CD4-positive, alpha-beta memory T cell (primary cell): ENCODE measurements at places on chromosomes 4 and X.

DNA sequence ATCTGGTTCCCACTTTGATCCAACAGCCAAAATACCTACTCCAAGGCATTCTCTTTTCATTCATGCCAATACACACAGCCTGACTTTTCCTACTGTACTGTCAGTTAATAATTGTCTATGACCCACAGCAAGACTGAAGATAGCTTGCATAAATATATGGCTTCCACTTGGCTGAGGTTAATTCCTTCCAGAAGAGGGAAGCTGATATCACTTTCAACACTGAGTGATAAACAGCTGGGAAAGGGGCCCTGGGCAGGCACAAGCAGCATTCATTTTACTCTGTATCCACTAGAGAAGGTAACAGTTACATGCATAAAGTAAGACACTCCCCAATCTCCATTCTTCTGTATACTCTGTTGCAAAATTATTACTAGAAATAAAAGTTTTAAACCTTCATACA, 200.2 kb upstream of the UGT8 start:
- no peak for DNase-seq

DNA sequence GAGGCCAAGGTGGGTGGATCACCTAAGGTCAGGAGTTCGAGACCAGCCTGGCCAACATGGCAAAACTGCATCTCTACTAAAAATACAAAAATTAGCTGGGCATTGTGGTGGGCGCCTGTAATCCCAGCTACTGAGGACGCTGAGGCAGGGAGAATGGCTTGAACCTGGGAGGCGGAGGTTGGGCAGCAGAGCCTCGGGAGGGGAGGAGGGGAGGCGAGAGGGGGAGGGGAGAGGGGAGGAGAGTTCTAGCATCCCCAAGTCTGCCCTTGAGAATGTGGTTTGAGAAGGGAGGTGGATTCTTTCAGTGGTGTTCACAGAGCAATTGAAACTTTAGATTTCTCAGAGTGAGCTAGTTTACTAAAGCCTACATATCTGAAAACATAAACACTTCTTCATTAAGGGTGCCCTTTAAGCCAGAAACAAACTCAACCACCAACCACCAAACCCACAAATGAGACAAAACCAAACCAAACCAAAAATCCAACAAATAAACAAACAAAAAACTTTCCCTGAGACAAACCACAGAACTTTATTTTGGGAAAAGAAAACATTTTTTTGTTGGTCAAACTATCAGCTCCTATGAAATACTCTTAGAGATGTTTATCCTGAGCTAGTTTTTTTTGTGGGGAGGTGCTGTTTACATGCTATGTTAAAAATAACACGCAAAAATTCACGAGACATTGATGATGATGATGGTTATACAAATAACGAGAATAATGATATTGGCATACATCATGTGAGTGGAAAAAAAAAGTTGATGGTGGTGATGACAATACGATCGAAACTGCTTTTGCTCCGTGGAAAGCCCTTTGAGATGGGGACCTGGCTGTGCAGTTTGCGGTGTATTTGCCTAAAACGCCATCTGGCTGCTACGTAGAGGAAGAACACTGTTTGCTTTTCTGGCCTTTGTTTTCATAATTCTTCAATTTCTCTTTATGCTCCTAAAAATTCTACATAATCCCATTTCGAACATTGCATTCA, 98.2 kb upstream of the PRKX start:
- peak; percentile 66 for DNase-seq

- no peak for DNase-seq
Measured at GRCh38 chr4:89000844-89001360, 56.1 kb downstream of the FAM13A start.

GRCh38 chr4:175705407-175705806, 106.7 kb downstream of the GPM6A start:
- no peak for DNase-seq

DNA sequence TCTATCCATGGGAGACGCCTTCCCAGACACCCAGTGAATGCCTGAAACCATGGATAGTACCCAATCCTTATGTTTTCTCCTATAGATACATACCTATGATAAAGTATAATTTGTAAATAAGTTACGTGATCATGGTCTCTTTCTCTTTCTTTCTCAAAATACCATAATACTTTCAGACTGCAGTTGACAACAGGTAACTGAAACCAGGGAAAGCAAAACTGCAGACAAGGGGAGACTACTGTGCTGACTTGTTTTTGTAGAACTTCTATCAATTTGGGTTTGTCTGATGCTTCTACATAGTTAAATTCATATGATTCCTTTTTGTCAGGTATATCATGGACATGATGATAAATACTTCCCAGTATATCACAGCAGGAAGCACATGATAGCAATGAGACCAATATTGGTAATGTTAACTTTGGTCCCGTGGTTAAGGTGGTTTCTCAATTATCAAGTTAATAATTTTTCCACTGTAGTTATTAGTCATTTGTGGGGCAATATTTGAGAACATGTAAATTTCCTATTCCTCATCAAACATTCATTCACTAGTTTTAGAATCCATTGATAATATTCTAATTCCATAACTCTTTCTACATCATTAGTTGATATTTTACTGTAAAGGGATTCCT, 298.0 kb upstream of the TET2 start:
- DNase-seq, result no peak

GRCh38 chr4:149370785-149371420, 444.7 kb downstream of the IQCM start:
- no peak for DNase-seq

DNA sequence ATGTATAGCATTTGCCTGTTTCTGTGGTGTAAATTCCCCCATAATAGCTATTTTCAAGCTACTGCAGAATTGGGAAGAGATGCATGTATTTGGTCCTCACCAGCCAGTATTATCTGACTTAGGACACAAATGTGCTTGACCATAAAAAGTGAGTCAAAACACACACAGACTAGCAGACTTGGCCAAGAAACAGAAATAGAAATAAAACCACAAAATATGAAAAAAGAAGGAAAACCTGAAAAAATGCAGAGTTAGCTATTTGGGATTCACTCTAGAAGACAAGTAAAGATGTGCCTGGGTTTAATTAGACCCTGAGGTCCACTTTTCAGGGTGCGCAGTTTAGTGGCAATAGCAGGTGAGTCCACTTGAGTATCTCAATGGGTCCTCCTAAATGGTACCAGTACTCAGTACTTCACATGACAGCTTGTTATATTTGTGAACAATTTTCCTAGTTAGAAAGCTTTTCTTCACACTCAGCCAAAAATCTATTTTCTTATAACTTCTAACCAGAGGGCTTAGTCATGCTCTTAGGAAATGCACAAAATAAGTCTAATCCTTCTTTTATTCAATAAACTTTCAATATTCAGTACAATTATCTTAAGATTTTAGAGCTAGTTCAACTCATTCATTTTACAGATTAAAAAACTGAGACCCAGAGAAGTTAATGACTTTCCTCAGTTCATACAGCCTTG, 108.7 kb upstream of the JADE1 start:
- DNase-seq, result no peak

DNA sequence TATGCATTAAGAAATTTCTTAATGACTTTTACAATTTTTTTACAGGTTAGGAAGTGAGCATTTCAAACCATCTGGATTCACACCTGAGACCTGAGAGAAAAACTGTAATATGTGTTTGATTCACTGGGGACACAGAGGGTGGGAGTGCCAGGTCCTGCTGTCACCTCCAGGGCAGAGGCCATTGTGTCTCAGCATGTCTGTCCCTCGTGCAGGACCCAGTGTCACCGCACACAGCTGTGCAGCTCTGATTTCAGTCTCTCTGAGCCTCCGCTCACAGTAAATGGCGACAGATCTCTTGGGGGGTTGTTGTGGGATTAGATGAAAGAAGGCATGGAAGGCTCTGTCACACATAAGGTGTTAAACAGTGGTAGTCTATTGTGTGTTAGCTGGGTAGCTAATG, 23.0 kb upstream of the CLDN24 start:
- no peak for DNase-seq

- DNase-seq, result no peak
Measured at GRCh38 chr4:58766763-58767162, 1656.6 kb upstream of the IGFBP7 start.

DNA sequence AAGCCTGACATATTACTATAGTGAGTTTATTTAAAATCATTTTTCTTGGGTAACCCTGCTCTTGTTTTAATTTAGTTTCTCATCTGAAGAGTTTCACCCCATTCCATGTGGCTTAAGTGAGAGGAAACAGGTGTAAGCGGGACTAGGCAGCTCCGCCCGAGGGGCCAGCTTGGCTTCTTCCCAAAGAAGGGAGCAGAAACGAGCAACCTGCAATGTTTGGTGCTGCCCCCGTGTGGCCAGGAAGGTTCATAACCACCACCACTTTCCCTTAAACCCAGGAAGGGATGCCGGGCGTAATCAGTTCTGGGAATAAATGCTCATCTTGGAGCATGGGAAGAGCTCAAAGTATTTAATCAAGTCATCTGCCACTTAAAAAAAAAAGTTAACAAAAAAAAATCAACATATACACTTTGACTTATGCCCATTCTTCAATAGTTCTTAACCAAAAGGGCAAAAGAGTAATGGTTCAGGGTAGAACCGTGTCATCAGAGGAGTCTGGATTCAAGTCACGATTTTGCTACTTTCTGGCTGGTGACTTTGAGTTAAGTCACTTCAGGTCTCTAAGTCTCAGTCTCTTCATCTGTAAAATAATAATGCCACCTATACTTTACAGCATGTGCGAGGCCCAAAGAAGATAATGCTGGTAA, 147.9 kb downstream of the NSUN7 start:
- peak; percentile 32 for DNase-seq

- no peak for DNase-seq
Measured at GRCh38 chr4:109989044-109989443, 76.4 kb downstream of the EGF start.

DNA sequence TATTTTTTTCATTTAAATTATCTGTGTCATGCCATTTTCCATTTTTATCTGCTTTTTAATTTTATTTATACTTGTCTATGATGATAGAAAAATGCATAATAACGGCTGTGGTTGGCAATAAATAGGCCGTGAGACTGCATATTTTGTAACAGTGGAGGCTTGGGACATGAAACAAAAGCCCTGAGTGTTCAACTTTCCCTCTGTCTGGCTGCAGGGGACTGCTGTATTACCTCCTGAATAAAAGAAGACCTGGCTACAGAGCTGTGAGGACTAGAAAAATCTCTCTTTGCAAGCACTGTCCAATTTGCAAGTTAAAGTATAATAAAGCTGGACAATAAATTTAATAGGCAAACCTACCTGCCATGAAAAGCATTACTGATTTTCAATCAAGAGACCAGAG, 82.1 kb downstream of the MAGEB10 start:
- no peak for DNase-seq

DNA sequence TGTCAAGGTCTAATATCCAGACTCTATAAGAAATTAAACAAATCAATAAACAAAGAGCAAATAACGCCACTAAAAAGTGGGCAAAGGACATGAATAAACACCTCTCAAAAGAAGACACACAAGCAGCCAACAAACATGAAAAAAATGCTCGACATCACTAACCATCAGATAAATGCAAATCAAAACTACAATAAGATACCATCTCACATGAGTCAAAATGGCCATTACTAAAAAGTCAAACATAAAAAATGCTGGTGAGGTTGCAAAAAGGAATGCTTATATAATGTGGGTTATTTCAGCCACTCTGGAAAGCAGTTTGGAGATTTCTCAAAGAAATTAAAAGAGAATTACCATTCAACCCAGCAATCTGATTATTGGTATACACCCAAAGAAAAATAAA, 481.1 kb downstream of the STPG2 start:
- DNase-seq, result no peak

DNA sequence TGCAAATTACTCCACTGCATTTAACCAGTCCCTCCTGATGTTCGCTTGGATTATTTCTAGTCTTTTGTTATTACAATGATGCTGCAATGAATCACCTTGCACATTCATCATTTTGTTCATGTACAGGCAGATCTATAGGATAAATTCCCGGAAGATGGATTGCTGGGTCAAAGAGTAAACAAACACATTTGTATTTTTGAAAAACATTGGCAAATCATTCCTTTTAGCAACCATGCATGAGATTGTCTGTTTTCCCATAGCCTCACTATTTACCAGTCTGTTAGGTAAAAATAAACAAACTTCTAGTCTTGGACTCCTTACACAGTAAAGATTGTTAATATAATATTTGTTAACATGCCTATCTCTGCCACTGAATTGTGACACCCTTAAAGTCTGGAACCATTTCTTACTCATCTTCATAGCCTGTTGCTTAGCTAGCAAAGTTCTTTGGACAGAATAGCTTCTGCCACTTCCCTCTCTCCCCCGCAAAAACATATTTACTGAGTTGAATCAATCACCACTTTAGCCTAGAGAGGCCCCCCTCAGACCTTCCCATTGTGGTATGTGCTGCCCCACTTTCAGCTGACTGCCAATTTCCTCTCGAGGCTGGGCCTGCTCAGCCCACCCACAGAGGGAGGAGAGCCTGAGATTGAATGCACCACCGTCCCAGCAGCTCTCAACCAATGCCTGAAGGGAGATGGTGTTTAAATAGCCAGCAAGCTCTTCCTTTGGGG, 108.4 kb upstream of the ATXN3L start:
- no peak for DNase-seq

DNA sequence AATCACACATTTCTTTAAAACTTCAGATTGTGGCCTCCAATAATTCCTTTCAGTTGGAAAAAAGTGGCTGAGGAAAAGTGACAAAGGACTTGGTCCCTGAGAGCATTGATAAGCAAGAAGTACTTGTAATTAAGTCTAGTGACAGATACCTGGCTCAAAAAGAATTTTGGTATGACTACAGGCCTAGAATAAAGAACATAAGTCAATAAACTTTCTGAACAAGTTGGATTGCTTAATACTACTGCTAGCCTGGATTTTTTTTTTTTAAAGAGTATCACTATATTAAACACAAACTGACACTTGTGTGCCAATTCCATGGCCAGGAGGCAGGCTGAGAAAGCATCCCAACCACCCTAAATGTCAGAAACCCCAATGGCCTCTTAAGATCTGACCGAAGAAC, 49.3 kb upstream of the PDGFC start:
- DNase-seq, result no peak
